ENCODE measurements at places on chromosomes 6 and 20.

DNA sequence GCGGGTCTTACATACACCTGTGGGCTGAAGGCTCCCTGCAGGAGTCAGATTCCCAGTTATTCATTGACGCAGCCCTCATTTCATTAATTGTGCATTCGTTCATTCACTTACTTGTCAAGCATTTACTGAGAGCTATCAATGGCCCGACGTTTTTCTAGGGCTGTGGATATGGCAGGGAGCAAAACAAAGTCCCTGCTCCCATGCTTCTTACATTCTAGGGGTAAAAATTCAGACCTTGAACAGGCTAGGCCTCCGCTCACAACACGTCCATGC lies 369 bp upstream of the NSFL1C start:
- no peak for DNase-seq

DNA sequence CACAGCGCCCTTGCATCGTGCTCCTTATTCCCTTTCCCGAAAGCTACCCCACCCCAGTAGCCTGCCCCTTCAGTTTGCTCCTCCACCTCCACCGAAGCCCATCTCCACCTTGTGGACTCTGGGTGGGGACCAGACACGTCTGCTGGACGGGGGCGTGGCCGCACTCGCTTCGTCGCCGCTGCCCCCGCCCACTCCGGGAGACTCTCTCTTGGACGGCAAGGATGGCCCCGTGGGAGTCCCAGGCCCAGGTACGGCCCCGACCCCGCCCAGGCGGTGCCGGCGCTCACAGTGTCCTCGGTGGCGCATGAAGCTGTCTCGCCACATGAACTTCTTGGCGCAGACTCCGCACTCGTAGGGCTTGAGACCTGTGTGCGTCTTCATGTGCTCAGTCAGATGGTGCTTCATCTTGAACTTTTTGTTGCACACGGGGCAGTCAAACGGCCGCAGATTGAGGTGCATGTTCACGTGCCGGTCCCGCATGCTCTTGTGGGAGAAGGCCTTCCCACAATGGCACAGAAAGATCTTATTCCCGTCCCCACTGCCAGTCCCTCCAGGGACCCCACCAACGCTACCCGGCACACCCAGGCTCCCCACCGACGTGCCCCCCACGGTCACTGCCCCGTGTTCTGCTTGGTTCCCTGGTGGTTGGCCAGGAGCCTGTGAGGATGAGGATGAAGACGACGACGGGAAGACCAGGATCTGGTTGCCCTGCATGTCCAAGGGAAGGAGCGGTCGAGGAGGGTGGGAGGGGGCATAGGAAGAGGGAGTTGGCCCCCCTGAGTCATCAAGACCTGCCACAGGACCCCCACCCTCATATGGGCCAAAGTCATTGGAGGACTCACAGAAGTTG lies 1.3 kb upstream of the TAPBP start:
- no peak for DNase-seq

DNA sequence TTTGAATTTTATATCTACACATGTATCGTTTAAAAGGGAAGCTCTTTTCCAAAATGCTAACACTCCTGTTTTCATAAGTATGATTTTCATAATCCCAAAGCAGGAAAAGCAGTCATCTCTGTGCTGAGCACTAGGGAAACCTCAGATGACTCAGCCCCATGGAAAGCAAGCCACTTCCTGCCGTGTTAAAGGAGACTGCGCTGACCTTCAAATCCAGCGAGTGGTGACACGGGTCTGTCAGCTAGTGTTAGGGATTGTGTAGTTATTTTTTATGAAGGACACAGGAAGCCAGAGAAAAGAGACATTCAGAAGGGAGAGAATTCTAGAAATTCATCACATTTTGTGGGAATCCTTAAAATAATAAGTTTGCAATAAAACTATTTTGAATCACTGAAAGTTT lies 57.0 kb upstream of the CD93 start:
- DNase-seq, result peak; percentile 37

GRCh38 chr6:82062219-82062618 lies 185.3 kb downstream of the IBTK start:
- DNase-seq, result no peak

DNA sequence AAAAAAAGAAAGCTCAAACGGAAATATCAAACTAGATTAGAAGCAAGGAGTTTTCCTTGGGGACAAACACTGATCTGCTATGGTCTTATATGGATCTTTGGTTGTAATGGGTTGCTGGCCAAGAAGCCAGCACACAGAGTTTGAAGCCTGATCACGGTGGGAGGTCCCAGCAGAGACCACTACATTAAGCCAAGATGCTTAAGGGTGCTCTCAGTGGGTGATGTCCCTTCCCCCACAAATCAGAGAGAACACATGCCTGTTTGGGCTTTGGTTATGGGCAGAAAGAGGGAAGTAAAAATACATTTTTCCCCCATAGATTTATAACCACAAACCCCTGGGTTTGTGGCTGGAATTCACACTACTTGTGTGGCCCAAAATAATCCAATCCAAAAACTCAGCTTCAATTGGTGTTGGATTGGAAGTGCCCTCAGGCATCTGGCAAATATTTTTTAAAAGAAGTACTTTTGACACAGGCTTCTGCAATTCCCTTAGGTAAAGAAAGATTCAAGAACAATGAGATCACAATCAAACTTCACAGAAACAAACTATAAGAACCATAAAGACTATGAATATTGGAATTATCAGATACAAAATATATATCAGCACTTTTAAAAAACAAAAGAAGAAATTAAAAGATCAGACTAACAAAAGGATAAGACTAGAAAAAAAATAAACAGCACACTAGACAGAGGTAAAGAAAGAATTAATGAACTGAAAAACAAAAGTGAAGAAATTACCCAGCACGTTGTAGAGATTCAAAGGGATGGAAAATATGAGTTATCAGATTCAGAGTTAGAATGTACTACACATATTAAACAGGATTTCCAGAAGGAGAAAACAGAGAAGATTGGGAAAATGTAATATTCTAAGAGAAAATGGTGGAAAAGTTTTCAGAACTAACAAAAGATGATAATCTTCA lies 44.7 kb downstream of the ESF1 start:
- DNase-seq, result no peak

DNA sequence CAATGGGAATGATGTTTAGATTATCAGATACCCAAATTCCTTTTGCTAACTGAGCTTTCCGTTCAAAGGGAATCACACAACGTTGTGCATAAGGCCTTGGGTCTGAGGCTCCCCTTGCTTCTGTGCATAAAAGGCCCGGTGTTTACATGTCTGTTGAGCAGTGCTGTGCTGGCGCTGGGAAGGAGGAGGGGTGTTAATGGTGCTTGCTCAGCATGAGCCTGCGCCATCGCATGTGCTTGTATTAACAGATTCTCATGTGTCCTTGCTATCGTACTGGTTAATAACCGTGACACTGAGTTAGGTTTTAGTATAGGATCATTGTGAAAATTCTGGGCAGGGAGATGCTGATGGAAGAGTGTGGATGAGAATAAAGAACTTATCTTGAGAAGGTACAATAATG lies 62.3 kb upstream of the TRAF3IP2 start:
- DNase-seq, result no peak

GRCh38 chr20:61543931-61544745 lies 292.1 kb downstream of the CDH4 start:
- DNase-seq, result no peak

GRCh38 chr6:74749211-74750147 lies 456.4 kb downstream of the COL12A1 start:
- peak; percentile 35 for DNase-seq

DNA sequence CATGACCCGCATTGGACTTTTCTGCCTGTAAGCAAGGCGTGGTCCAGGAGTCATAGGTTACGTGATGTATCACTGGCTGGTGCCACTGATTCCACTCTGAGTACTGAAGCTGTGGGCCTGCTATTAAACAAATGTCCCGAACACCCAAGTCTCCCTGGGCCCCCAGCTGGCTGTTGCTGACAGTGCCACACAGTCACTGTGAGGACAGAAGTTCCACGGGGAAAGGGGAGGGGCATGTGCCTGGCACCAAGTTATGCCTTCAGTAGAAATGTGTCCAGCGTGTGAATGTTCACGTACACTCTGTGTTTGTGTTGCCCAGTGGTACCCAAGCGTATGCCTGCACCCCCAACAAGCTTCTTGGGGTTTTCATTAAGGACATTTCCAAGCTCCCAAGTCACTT lies 171.4 kb upstream of the QKI start:
- DNase-seq, result no peak

DNA sequence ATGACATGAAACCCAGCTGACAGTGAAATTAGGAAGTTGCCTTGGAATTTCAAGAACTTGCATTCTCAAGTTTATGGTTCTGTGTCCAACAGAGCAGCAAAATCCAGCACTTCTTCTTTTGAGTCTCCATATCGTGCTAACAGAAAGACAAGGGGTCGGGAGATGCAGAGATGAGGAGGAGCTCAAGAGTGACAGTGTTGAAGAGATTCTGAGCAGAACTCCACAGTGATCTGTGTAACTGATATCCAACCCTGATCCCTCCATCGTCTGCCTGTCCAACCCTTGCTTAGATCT lies 21.2 kb upstream of the BTN1A1 start:
- DNase-seq, result no peak

DNA sequence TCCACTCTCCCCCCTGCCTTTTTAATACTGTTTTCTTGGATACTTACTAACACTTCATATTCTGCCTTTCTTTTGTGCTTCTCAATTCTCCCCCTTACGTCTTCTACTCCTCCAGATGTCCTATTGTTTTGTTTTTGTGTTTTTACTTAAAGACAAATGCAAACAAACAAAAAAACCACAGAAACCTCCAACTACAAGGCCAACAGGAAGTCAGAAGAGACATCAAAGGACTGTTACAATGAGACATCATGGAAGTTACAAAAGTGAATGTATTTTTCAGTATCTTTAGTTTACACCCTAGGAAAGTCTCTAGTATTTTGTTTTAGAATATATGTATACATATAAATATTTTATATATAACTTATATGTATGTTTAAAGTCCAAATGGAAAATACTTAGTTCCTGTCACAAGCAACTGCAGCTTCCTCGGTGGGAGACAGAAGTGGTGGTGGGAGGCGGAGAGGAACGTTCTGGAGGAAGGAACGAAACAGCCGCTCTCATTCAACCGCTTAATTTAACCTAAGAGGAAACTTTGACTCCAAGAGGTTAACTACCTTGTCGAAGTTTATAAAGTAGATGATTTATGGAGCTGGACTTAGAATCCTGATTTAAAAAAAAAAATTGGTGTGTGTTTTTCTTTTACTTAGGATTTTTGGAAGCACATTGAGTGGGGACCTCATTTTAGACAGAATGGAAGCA lies 168.9 kb upstream of the PDE10A start:
- no peak for DNase-seq

DNA sequence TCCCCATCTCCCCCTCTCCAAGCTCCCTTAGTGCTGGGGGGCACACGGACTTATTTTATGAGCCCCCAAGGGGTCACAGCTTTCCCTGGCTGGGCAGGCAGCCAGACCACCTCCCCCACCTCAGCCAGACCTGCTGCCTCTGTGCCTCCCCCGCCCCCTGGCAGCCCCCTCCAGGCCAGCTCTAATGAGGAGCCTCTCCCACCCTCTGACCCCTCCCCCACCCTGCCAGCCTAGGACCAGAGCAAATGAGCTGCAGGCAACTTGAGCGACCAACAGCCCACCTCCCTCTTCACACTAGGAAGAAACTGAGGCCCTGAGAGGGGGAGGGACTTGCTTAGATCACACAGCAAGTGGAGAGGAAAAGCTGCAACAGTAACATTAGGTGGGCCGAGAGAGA lies 1.9 kb downstream of the GDF5 start:
- no peak for DNase-seq

DNA sequence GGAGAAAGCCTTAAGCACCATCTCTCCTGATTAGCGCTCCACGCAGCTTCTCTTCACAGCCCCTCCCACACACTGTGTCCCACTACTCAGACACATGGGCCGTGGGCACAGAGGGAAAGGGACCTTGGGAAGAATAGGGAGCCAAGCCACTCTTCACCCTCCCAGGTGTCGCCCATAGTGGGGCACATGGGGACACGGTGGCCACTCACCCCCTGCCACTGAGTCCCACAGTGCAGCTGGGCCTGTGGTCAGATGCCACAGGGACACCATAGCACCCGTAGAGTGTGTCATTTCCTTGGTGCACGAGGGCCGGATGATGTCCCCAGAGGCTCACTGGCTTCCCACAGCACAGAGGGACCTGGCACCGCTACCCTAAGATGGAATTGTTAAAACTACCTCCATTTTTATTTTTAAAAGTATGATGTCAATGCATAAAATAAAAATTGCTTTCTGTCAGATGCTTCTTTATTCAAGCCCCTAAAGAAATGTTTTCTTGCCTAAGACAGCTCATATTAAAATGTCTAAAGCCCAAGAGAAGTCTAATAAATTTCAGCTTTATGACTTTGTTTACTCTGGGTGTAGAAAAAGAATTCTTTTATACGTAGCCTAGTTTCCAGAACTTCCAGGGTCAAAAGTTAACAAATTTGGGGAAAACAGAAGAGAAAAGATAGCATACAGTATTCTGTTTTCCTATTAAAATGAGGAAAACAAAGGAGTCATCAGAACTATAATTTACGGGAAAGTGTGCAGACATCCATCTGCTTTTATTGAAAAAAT lies 191.0 kb upstream of the SNX9 start:
- DNase-seq, result no peak

- no peak for DNase-seq
Observed at GRCh38 chr6:142537612-142538478, 236.0 kb downstream of the ADGRG6 start.

- DNase-seq, result no peak
Observed at GRCh38 chr6:121961619-121962125, 437.8 kb upstream of the HSF2 start.

Data from LoVo (cell line).